ENCODE measurements at places on chromosomes 2 and 18. TPM values are rescaled to one million over a fixed set of nuclear protein-coding genes. Genes with fewer than 3 reads are reported as not detected.

Gene SERPINB2
- 91.2 TPM for total RNA-seq

Gene PDE1A
- total RNA-seq, result 3.6 TPM

Gene PRKRA
- 31.2 TPM for total RNA-seq

Gene CRYBA2
- total RNA-seq, result not detected

Gene COL4A3
- not detected for total RNA-seq

Gene IRS1
- 43.3 TPM for total RNA-seq

DNA sequence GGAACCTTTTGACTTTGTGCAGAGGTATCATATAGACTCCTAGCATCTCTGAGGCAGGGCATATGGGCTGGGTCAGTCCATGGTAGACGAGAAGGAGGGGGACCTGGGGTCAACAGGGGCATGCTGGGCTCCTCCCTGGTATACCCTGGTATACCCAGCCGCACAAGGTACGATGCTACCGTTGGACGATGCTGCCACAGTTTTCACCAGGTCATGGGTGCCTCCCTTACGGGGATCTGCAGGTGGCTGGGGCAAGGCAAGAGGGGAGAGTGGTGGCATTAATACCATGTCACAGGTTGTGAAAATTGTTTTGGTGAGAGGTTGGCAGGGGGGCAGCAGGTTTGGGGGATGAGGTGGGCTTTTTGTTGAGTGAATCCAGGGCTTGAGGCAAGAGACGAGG is 149.8 kb downstream of the TSN start:
- H3K27ac ChIP-seq, result no peak overlapping the region
- peaks cover 13% of the 10 kb centered on the region for H3K27me3 ChIP-seq
- peaks cover 15% of the 10 kb centered on the region for H3K4me1 ChIP-seq

DNA sequence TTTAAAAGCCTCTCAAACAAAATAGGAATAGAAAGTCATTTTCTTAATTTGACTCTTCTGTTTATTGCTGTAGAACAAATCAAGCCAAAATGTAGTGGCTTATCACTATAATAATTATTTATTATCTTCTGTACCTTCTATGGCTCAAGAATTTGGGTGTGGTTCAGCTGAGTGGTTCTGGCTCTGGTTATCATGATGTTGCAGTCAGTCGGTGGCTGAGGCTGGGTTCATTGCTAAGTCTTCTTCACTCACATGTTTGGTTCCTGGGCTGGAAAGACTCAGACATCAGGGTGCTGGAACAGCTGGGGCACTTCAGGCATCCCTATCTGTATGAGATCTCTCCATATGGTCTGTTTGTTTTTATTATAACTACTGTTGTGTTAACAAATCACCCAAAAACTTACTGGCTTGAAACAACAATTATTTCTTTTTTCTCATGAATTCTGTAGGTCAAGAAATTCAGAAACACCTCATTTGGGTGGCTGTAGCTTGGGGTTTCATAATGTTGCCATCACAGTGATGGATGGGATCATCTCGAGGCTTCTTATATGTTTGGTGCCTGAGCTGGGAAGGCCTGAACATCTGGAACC is 242.6 kb upstream of the FBXO11 start:
- no peak for DNase-seq
- H3K4me3 ChIP-seq, result no peak overlapping the region
- H3K27ac ChIP-seq, result no peak overlapping the region
- peaks cover 2% of the 10 kb centered on the region for H3K27me3 ChIP-seq
- peaks cover 14% of the 10 kb centered on the region for H3K4me1 ChIP-seq

DNA sequence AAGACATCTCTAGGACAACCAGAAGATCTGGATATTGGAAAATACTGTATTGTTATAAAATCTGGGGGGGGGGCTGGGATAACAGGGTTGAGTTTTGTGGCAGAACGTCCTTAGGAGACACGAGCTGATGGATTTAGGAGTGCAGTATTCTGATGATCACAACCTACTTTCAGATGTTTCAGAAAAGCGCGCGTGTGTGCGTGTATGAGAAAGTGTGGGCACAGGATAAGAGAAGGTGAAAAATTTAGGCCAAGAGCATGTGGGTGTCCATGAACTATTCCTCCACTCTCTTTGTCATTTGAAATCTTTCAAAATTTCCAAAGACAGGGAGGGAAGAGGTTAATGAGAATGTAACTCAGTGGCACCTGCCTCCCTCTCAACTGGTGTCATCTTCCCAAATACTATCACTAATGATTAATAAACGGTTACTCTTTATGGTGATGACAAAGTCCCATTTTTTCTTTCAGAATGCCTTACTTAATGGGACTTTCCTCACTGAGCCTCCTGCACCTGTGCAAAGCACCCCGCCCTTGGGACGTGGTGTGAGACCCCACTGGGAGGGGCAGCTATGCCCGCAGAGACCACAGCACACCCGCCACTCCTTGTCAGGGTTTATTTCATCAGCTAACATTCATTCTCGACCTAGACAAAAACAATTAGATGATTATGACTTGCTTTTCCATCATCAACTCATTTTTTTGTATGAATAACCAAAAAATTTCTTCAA is 53.6 kb downstream of the HS6ST1 start:
- DNase-seq, result no peak
- no peaks in the 10 kb centered on the region for H3K27me3 ChIP-seq

DNA sequence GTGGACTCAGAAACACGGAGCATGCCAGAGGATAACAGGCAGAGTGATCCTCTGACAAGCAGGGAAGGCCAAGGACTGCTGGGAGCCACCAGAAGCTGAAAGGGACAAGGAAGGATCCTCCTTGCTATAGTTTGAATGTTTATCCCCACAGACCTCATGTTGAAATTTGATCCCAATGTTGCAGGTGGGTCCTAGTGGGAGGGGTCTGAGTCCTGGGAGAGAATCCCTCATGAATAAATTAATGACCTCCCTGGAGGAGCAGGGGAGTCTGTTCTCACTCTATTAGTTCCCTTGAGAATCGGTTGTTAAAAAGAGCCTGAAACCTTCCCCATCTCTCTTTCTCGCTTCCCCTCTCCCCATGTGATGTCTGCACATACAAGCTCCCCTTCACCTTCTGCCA is 124.4 kb downstream of the FBXO15 start:
- DNase-seq, result no peak
- no peaks in the 10 kb centered on the region for H3K36me3 ChIP-seq
- peaks cover 27% of the 10 kb centered on the region for H3K27me3 ChIP-seq

DNA sequence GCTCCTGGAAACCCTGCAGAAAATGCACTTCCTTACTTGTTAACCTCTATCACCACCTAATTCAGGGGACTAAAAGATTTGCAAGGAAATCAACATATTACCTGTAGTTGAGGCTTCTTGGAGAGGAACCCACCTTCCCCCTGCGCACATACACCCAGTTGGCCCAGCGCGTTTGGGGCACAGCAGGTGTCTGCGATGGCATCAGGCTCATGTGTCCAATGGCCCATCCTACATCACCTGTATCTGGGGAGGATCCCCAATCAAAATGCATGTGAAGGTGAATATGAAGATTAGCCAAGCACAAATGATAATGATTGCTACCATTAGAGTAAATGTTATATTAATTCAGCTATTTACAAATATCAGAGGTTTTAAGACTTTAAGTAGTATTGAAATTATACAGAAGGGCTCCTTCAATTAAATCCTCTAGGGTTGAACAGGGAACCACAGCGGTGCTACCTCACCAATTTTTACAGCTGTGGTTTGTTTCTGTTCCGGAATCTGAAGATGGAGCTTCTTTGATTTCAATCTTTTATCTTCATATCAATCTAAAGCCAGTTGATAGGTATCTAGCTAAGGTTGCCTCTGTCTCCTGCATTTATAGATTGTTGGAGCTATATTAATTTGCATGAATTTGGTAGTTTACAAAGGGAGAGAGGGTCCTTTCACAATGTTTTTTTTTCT is 486.0 kb downstream of the RNF144A start:
- no peak overlapping the region for H3K27ac ChIP-seq
- H3K36me3 ChIP-seq, result no peaks in the 10 kb centered on the region
- no peak for DNase-seq
- H3K27me3 ChIP-seq, result no peaks in the 10 kb centered on the region
- no peak overlapping the region for H3K4me3 ChIP-seq
- no peaks in the 10 kb centered on the region for H3K4me1 ChIP-seq

GRCh38 chr2:83572400-83572799 is 886.7 kb downstream of the SUCLG1 start:
- no peak for DNase-seq
- H3K36me3 ChIP-seq, result no peaks in the 10 kb centered on the region
- H3K4me1 ChIP-seq, result no peaks in the 10 kb centered on the region
- H3K27me3 ChIP-seq, result no peaks in the 10 kb centered on the region
- no peak overlapping the region for H3K27ac ChIP-seq
- H3K4me3 ChIP-seq, result no peak overlapping the region

GRCh38 chr2:183859129-183859528 is 734.9 kb downstream of the NUP35 start:
- no peaks in the 10 kb centered on the region for H3K27me3 ChIP-seq
- no peak overlapping the region for H3K27ac ChIP-seq
- H3K36me3 ChIP-seq, result no peaks in the 10 kb centered on the region
- H3K4me3 ChIP-seq, result no peak overlapping the region
- DNase-seq, result no peak
- H3K4me1 ChIP-seq, result no peaks in the 10 kb centered on the region

- DNase-seq, result no peak
- no peak overlapping the region for H3K27ac ChIP-seq
- H3K27me3 ChIP-seq, result no peaks in the 10 kb centered on the region
- peaks cover 5% of the 10 kb centered on the region for H3K36me3 ChIP-seq
- H3K4me3 ChIP-seq, result no peak overlapping the region
Observed at GRCh38 chr2:43388371-43388770, 162.0 kb upstream of the ZFP36L2 start.

DNA sequence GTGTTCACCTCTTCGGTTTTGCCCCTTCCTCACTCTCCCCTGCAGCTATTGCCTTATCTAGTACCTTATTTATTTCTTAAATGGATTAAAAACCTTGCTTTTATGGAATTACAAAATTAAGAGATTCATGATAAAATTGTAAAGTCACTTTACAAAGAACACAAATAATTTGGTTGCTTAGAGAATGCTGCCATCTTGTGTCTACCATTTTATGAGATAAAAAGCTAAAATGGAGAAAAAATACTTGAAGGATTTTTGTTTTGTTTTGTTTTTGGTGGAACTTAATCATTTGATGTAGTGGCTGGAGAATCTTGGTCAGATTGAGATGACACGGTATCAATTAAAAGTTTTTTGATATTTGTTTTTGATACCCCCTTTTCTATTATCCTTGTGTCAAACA is 69.6 kb downstream of the R3HDM1 start:
- H3K27ac ChIP-seq, result no peak overlapping the region
- H3K36me3 ChIP-seq, result no peaks in the 10 kb centered on the region
- H3K4me1 ChIP-seq, result peaks cover 10% of the 10 kb centered on the region
- H3K4me3 ChIP-seq, result no peak overlapping the region
- H3K27me3 ChIP-seq, result no peaks in the 10 kb centered on the region
- no peak for DNase-seq

DNA sequence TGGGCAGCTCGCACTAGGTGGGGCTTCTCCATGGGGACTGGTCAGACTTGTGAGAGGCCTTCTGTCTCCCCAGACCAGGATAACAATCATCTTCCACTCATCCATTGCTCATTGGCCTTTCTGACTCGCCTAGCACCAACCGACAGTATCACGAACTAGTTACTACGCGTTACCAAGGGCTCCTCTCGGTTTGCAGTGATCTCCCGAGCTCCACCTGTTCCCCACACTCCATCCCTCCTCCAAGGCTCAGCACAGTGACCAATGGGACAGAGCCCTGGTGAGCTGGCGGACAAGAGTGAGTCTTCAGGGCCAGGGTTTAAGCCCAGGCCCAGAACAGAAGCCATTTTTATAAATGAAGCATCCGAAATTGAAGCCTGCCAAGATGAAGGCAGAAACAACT is 42.8 kb upstream of the SMAD7 start:
- H3K27me3 ChIP-seq, result peaks cover 3% of the 10 kb centered on the region
- no peaks in the 10 kb centered on the region for H3K36me3 ChIP-seq
- peak overlapping the region; percentile 84 for H3K4me3 ChIP-seq
- DNase-seq, result peak; percentile 57
- H3K27ac ChIP-seq, result peak overlapping the region; percentile 100

- H3K36me3 ChIP-seq, result peaks cover 12% of the 10 kb centered on the region
- H3K27ac ChIP-seq, result peak overlapping the region; percentile 94
- no peaks in the 10 kb centered on the region for H3K27me3 ChIP-seq
- DNase-seq, result no peak
Observed at GRCh38 chr2:98454500-98455235, 10.0 kb downstream of the INPP4A start.

GRCh38 chr18:48996901-48997463 is 46.2 kb upstream of the SMAD7 start:
- H3K4me1 ChIP-seq, result peaks cover 69% of the 10 kb centered on the region
- H3K4me3 ChIP-seq, result peak overlapping the region; percentile 82
- peak; percentile 99 for DNase-seq
- no peaks in the 10 kb centered on the region for H3K36me3 ChIP-seq
- H3K27ac ChIP-seq, result peak overlapping the region; percentile 100
- H3K27me3 ChIP-seq, result peaks cover 1% of the 10 kb centered on the region

GRCh38 chr2:47127862-47128543 is 27.1 kb downstream of the STPG4 start:
- no peak overlapping the region for H3K4me3 ChIP-seq
- H3K36me3 ChIP-seq, result peaks cover 37% of the 10 kb centered on the region
- H3K4me1 ChIP-seq, result 0 out of 2 replicates have a peak, but pooled peaks cover 5% of the 10 kb centered on the region
- DNase-seq, result no peak

DNA sequence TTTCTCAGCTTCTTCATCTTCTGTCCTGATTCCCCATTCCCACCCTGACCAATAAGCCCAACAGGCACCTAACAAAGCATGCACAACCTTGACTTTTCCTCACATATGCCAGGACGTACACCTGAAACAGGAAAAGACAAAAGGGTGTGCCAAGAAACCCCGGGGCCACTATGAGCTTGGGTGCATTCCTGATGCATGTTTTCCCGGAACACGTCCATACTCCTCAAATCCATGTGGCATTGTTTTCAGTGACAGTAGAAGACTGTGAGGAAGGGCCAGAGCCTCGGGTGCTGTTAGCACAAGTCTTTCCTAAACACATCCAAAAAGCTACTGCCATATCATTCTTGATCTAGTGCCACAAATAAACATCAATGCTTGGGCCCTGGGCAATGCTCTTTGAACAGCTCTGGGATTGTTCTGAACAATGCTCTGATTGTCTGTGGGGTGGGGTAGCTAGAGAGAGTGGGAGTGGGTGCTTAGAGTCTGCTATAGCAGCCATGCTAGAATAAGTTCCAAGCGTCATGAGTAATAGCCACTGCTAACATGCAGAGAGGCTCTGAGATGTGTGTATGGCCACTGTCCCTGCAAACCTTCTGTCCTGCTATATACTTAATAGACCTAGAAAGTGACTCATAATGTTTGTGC is 181.7 kb upstream of the CRIM1 start:
- no peak overlapping the region for H3K4me3 ChIP-seq
- H3K27ac ChIP-seq, result no peak overlapping the region
- H3K27me3 ChIP-seq, result peaks cover 3% of the 10 kb centered on the region
- H3K4me1 ChIP-seq, result no peaks in the 10 kb centered on the region

GRCh38 chr2:110854355-110855081 is 122.1 kb downstream of the ACOXL start:
- H3K27ac ChIP-seq, result no peak overlapping the region
- H3K4me1 ChIP-seq, result peaks cover 6% of the 10 kb centered on the region
- DNase-seq, result no peak
- H3K36me3 ChIP-seq, result no peaks in the 10 kb centered on the region
- no peak overlapping the region for H3K4me3 ChIP-seq

Data from HFFc6 (cell line).